AG10803 (cell line): ENCODE measurements at places on chromosomes 12 and 14.

GRCh38 chr14:91883753-91884152 is 16.4 kb upstream of the TC2N start:
- DNase-seq = peak; percentile 33

GRCh38 chr12:20369305-20370013 is 1.1 kb downstream of the PDE3A start:
- peak; percentile 24 for DNase-seq

DNA sequence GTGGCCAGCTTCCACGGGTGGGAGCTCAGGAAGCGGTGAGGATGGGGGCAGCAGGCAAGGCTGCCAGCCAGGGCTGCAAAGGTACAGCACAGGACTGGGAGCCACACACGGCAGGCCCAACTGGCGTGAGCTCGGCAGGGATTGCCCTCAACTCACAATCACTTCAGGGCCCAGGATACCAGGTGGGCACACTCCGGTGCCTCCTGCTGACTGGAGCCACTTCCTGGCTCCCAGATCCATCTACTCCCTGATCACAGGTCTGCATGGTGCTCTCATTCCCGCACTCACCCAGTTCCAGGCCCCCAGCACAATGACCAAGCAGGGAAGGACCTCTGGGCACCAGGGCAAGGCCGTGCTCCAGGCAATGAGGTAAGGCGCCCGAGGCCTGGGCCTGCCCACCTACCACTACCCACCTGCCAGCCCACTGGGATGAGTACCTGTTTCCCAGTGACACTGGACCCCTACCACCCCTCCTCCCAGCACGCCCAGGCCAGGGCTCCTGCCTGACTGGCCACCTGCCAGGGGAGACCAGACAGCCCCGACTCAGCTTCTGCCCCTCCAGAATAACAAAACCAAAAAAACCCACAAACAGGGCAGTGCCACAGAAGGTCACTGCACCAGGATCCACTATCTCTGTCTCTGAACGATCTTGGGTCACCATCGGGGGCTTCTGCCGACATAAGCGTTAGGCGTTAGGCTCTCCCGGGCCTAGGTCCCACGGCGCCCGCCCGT is 1.8 kb downstream of the JAG2 start:
- DNase-seq = no peak

DNA sequence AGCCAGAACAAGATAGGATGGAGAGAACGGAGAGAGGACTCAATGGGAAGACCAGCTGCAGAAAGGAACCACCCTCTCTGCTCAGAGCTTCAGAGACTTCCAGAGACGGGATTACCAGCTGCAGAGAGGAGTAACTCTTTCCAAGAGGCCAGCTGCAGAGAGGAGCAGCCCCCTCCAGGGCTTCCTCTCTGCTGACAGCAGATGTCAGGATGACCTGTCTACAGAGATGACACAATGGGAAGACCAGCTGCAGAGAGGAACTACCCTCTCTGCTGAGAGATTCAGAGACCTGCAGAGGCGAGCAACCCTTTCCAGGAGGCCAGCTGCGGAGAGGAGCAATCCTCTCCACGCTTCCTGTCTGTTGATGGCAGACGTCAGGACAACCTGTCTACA is 61.8 kb downstream of the KLRG1 start:
- no peak for DNase-seq

DNA sequence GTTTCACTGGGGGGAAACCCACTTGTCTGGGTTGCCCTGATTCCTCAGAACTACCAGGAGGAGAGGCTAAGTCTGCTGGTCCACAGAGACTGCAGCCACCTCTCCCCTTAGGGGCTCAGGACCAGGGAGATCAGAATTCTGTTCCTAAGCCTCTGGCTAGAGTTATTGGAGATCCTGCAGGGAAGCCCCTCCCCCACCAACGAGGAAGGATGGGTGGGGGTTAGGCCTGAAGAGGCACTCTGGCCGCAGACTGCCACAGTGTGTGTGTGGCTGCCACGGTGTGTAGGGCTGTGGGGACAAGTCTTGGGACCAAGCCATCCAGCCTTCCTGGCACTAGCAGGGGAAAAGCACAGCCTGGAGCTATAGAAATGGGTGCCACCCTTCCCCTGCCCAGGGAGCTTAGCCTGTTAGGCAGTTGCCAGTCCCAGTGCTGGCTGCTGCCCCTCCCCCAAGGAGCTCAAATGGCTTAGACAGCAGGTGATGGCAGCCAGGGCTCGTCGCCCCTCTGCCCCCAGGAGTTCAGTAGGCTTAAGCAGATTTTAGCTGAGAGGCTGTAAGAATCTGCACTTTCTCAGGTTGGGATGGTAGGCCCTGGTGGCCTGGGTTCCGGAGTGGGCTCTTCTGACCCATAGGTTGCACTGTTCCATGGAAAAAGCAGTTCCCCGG is 107.7 kb downstream of the ERGIC2 start:
- DNase-seq = no peak

DNA sequence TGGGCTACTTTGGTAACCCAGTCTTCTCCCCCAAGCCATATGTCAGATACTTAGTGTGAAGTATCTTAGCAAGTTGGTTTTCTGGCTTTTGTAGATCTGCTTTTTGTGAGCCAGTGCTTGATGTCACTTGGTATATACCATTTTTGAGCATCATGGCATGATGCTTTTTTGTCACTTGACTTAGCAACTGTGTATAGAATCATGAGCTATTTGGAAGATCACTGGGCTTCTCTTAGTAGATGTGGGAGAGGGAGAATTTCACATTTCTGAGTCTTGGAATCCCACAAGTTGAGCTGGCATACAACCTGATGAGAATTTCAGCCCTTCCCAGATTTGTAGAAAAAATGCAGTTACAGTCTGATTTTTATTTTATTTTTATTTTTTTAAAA is 24.9 kb downstream of the AEBP2 start:
- no peak for DNase-seq

DNA sequence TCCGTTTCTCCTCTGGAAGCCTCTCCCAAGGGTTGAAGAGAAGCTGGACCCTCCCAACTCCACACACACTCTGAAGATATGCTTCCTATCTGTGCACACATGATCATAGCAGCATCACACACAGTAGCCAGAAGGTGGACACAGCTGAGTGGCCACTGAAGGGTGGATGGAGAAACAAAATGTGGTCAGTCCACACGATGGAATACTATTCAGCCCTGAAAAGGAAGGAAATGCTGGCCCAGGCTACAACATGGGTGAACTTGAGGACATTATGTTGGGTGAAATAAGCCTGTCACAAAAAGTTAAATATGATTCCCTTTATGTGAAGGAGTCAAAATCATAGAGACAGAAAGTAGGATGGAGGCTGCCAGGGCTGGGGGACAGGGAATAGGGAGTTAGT is 43.9 kb upstream of the DLK1 start:
- DNase-seq = no peak

DNA sequence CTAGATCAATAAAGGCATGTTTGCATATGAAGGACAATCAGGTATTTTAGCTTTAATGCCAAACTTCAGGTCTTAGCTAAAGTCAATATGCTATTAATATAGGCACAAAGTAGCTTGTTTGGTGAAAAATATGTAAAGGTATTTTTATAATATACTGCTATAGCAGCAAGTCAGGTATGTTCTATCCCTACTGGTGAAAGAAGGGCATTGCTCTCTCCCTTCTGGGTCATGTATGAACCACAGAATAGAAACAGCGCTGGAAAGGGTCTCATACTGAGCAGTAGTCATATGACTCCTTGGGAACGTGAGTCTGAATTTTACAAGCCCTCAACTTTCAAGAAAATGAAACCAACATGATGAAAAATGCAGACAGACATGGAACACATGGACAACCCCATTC is 314.6 kb downstream of the GRIN2B start:
- no peak for DNase-seq

DNA sequence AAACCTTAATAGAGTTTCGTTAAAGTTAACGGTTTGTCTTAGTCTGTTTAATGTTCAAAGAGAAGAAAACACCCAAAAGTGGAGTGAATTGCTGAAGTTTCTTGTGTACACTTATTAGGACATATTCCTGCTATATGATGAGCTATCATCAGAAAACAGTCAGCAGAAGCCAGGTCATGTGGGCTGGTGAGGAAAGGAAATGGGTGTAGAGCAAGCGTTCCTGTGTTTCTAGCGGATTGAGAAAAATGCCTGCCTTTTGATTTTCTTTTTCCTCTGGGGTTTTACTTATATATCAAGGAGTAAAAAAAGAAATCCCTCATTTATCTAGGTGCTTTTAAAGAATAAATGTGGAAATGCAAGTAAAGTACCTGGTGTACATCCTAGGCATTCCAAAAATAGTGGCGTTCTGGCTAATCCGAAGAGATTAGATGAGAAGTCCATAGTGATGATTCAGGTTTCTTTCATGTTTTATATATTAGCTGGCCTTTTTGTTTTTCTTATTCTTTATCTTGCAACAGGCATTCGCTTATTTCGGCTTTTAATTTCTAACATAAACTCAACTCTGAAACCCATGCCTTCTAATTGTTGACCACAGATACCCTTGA is 50.7 kb downstream of the FLRT2 start:
- DNase-seq = no peak
